ENCODE measurements at places on chromosomes 2 and 18. TPM values are rescaled to one million over a fixed set of nuclear protein-coding genes. Genes with fewer than 3 reads are reported as not detected.

CAPN14 gene
- 0.28 TPM for total RNA-seq

GRCh38 chr2:118837621-118838020 lies 9.8 kb downstream of the EN1 start:
- DNase-seq = no peak

GRCh38 chr2:38213619-38214167 lies 137.7 kb upstream of the CYP1B1 start:
- DNase-seq = no peak

- DNase-seq = no peak
Measured at GRCh38 chr2:44566059-44566458, 204.3 kb downstream of the CAMKMT start.

GRCh38 chr2:69605284-69605683 lies 38.3 kb downstream of the AAK1 start:
- DNase-seq = no peak

GRCh38 chr2:168196764-168197180 lies 50.6 kb downstream of the STK39 start:
- DNase-seq = no peak

All from spinal cord (tissue), 10 donors.